ENCODE measurements at places on chromosomes 4 and X.
A peak's percentile ranks its signal among the peaks of the same experiment; 100 is the strongest.

DNA sequence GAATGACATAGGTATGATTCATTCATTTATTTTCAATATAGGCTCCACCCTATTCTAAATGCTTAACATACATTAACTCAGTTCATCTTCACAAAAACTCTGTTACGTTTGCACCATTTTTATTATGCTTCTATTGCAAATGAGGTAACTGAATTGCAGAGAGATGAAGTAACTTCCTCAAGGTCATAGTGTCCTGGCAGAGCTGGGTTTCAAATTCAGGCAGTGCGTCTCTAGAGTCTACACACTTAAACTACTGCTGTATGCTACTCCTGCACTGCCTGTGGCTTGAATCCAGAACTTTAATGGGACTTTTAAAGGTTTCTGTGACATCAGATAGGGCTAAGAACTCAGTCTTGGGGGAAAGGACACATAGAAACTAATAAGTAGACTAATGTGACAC is 413.4 kb downstream of the UBE2NL start:
- DNase-seq = no peak

DNA sequence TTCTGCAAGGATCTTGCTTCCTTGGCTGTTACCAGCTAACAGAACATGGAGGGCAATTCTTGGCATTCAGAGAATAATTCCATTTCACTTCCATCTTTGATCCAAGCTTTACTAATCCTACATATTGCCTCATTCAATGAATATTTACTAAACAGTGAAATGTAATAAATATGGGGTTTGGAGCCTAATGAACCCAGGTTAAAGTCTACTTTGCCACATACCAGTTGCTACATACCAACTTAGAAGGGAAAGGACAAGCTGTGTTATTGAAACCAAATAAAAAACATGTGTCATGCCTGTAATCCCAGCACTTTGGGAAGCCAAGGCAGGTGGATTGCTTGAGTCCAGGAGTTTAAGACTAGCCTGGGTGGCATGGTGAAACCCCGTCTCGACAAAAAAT is 265.6 kb downstream of the KLHL13 start:
- DNase-seq = no peak

GRCh38 chrX:18809641-18810040 is 102.2 kb downstream of the PPEF1 start:
- DNase-seq = no peak

DNA sequence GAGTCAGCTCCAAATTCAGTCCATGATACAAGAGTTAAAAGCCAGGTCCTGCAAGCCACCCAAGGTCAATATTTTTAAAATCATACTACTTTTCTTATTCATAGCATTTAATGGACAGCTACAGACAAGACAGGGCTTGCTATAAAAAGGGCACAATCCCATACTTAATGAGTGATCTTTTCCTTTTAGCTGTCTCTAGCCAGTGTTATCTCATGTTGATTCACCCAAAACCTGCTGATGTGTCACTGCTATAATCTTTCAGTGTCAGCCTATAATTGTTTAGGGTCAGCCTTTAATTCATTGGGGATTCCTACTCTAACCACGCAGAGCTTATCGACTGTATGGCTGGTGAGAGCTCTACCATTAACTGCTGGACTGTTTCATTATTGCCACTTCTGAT is 51.2 kb upstream of the HCCS start:
- no peak for DNase-seq

GRCh38 chr4:118344801-118345200 is 8.0 kb downstream of the PRSS12 start:
- no peak for DNase-seq

DNA sequence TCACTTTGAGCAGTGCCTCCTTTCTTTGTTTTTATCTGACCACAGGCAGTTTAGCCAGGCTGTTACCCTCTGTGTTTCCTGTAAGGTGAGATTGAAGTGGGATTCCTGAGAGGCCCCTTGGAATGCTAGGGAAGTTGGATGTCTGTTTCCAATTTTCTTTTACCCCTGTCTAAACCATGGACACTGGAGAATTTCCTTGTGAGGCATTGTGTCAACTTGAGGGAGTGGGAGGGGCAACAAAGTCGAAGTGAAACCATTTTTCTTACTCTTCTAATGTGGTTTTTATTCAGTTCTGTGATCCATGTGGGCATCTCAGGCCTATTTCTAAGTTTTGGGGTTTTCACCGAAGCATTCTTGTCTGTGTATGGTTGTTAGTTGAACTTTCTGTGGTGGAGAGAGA is 296.1 kb upstream of the UGT8 start:
- DNase-seq = no peak

DNA sequence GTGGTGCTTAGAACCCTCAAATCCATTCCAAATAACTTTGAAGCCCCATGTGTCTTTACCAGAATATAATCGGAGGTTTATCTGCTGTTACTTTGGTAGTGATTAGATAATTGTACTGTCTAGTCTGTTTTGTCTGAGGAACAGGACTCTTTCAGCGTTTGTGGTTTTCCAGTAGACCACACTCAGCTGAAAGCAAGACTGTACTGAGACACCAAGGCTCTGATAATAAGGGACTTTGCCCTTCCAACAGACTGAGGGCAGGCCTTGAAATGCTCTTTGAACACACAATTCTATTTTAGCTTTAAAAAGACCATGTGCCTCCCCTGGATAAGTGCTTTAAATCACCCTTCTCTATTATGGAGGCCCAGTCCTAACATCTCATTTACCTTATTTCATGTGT is 76.1 kb downstream of the KLHL8 start:
- DNase-seq = no peak

- DNase-seq = no peak
Measured at GRCh38 chr4:139759097-139759496, 93.5 kb downstream of the MGST2 start.

DNA sequence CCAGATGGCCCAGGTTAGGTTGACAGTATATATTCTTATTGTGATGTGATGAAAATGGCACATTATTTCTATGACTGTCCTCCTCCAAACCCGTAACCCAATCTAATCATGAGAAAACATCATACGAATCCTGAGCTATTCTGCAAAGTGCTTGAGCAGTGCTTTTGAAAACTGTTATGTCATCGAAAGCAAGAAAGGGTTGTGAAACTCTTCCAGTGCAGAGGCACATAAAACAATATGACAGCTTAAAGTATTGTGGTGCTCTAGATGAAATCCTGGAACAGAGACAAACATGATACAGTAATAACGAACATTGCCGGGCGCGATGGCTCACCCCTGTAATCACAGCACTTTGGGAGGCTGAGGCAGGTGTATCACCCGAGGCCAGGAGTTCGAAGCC is 1648.0 kb downstream of the STIM2 start:
- no peak for DNase-seq

DNA sequence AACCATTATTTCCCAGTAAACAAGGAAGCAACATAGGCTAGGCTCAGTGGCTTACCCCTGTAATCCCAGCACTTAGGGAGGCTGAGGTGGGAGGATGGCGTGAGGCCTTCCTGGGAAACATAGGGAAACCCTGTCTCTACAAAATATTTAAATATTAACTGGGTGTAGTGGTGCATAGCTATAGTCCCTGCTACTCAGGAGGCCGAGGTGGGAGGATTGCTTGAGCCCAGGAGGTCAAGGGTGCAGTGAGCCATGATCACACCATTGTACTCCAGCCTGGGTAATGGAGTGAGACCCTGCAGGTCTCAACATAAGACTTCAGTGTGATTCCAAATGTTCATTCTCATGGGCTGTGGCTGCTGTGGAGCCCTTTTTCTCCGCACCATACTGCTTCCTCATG is 34.9 kb downstream of the FHDC1 start:
- no peak for DNase-seq

DNA sequence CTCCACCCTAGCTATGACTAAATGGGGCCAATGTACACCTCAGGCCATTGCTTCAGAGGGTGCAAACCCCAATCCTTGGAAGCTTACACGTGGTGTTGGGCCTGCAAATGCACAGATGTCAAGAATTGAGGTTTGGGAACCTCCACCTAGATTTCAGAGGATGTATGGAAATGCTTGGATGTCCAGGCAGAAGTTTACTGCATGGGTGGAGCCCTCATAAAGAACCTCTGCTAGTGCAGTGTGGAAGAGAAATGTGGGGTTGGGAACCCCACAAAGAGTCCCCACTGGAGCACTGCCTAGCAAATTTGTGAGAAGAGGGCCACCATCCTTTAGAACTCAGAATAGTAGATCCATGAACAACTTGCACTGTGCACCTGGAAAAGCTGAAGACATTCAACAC is 284.1 kb downstream of the ANTXR2 start:
- no peak for DNase-seq

GRCh38 chrX:107146670-107147069 is 28.0 kb upstream of the RBM41 start:
- DNase-seq = no peak

DNA sequence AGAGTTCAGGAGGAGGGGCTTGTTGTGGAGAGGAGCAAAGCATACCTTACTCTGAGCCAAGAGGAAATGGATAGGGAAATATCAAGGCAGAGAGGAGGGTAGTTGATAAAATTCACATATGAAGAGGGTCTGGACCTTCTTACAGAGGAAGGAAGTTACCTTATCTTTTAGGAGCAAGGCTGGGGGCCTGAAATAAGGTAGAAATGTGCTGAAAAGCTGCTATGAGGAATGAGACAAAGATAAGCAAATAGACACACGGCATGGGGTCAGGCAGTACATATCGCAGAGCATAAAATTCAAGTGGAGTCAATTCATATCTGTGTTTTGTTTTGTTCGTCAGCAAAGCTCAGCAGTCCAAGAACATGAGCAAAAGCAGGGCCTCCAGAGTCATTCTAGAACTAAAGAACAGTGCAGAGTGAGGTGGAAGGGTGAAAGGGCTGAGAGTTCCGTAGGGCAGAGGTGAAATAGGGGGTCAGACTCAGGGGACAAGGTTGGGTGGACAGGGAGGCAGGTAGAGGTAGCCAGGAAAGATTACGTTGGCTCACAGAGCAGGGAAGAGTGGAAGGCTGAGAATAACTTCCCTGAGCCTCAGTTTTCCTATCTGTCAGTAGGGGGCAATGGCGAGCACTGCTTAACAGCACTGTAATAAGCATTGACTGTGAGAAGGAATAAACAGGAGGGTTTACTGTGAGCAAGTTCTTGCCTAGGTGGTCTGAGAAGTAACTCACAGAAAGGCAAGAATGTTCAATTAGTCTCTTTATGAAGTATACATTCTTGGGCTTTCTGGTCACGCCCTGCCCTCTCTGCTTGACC is 9.2 kb downstream of the VSIG4 start:
- no peak for DNase-seq

- DNase-seq = no peak
Measured at GRCh38 chrX:130034178-130034577, 51.7 kb downstream of the BCORL1 start.

GRCh38 chr4:158166701-158167100 is 6.1 kb downstream of the GASK1B start:
- no peak for DNase-seq

GRCh38 chrX:155757046-155757759 is 123.9 kb upstream of the VAMP7 start:
- DNase-seq = no peak

DNA sequence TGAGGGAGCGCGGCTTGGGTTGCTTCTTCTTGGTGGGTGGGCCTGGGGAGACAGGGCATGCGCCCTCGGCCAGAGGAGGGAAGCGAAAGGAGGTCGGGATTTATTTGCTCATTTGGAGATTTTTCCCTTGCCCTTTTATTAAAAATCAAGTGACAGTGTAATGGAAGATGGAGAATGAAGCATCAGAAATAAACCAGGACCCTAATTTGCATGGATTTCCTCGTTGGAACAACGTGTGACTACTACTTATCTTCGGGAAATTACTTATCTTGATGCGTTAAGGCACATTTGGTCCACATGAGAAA is 709 bp upstream of the CLOCK start:
- DNase-seq = no peak

- DNase-seq = no peak
Measured at GRCh38 chr4:5021546-5021945, 2.3 kb upstream of the CYTL1 start.

- no peak for DNase-seq
Measured at GRCh38 chrX:106728337-106728736, 1.8 kb downstream of the RNF128 start.

DNA sequence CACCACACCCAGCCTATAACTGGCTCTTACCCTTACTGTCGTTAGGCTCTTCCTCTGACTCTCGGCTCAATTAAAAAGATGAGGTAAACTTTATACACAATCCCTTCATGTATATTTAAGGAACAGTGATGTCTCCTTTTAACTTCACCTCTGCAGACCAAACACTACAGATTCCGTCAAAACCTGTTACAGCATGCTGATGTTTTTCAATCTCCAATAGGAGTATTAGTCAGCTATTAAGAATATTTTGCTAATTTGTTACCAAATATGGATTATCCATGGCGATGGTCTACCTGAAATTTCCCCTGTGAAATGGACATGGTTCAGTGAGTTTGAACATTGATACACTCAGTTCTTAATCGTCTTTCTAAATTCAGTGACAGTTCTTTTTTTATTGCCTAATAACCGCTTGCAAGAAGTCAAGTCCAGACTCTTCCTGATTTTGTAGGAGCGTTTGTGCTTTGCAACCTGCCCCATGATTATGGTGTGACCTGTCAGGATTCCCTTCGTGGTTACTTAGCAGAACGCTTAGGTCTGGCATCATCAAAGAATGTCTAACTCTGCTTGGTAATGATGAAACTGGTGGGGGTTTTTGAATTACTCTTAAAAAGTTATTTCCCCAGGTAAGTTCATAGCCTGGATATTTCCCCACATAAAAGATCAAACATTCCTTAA is 72.2 kb upstream of the STOX2 start:
- no peak for DNase-seq

- no peak for DNase-seq
Measured at GRCh38 chr4:42344749-42345148, 52.5 kb upstream of the SHISA3 start.

- peak; percentile 36 for DNase-seq
Measured at GRCh38 chrX:48890934-48891401, 6.6 kb downstream of the TIMM17B start.

- DNase-seq = peak; percentile 18
Measured at GRCh38 chr4:472881-473569, 25.9 kb downstream of the ZNF721 start.

GRCh38 chr4:151304755-151305154 is 20.6 kb downstream of the SH3D19 start:
- no peak for DNase-seq

- DNase-seq = no peak
Measured at GRCh38 chrX:150647331-150647730, 45.9 kb upstream of the MTMR1 start.

DNA sequence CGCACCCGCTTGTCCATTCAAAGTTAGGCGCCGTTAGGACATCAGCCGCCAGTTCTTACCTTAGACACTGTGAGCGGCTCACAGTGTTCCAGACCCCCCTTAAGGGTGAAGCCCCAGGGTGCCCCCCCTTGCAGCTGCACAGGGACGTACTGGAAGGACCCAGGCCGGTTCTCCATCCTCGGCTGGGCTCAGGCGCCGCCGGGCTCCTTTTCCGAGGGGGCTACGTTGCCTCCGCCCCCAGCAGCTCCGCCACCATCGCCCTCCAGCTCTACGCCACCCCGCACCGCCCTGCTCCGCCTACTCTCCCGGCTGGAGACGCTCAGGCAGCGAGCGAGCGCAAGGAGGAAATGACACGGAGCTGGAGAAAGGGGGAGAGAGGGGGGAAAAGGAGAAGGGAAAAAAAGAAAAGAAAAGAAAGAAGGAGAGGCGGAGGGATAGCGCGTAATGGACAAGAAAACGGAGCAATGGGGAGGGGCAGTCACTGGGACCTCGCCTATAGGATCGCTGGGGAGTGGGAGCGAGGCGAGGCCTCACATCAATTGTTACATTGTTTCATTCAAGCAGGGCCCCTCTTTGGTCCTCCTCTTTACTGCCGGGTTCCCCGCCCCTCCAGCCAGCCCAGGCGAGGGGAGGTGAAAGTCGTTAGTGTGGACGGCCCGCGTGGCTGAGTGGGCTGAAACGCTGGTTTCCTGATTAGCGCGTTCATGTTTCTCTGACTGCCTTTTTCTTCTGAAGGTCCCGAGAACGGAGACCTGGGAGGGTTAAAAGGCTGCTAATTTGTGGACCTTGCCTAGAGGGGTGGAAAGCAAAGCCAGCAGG is at the start of gene SHROOM4:
TSS of gene SHROOM4 (minus strand) at position 352 of the 819 bp plus-strand sequence. CDS start at position 176, 176 bp downstream.
- DNase-seq = no peak

Measured in NCI-H1092 treated with DMSO at 0.1 percent for 48 hours (cell line).